ENCODE measurements at places on chromosomes 7 and 10.

GRCh38 chr7:92835261-92835850 is 1.0 kb downstream of the CDK6 start:
- DNase-seq, result peak; percentile 50

GRCh38 chr10:3647074-3647473 is 137.9 kb downstream of the KLF6 start:
- no peak for DNase-seq

DNA sequence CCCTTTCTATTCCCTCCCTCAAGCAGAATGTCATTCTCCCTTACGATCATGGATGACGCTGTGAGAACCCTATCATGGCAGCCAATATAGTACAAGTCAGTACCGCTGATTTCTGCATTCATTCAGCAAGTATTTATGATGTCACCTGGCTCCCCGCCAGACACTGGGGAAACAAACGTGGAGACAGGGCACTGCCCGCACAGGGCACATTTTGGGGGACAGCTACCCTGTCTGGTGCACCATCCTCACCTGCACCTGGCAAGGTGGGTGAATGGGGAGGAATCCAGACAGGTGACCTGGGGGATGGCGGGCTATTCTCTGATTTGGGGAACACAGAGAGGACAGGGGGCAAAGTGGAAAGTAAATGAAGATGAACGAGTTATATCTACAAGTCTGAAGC is 28.4 kb downstream of the MKI67 start:
- DNase-seq, result no peak

- no peak for DNase-seq
These were observed 191.6 kb downstream of the LSM5 start for GRCh38 chr7:32298408-32299132.

DNA sequence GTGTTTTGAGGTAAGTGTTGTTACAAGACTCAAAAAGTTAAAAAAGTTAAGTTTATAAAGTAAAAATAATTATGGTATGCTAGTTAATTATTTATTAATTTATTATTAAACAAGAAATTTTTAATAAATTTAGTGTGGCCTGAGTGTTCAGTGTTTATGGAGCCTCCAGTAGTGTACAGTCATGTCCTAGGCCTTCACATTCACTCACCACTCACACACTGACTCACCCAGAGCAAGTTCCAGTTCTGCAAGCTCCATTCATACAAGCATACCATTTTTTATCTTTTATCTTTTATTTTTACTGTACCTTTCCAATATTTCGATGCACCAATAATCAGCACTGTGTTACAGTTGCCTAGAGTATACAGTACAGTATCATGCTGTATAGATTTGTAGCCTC is 381.2 kb upstream of the MGMT start:
- no peak for DNase-seq

- DNase-seq, result peak; percentile 31
These were observed 236.9 kb downstream of the SLC25A13 start for GRCh38 chr7:96084881-96085553.

DNA sequence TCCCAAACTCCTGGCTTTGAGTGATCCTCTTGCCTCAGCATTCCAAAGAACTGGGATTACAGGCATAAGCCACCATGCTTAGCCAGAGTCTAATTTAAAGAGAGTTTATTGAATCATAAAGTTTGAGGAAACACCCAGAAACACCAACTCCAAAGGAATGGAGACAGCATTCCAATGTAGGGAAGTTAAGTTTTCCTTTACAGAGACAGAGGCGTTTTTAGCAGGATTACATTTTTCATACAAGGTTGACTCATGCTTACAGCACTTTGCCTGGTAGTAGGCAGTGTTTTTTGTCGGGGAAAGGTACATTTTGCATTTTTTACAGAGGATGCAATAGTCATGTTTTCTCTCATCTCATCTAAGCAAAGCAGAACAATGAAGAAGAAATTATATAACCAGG is 18.9 kb upstream of the OPN4 start:
- peak; percentile 87 for DNase-seq

- peak; percentile 17 for DNase-seq
These were observed 484.2 kb upstream of the CELF2 start for GRCh38 chr10:10533437-10533836.

- no peak for DNase-seq
These were observed 135.2 kb upstream of the PODXL start for GRCh38 chr7:131691454-131692130.

DNA sequence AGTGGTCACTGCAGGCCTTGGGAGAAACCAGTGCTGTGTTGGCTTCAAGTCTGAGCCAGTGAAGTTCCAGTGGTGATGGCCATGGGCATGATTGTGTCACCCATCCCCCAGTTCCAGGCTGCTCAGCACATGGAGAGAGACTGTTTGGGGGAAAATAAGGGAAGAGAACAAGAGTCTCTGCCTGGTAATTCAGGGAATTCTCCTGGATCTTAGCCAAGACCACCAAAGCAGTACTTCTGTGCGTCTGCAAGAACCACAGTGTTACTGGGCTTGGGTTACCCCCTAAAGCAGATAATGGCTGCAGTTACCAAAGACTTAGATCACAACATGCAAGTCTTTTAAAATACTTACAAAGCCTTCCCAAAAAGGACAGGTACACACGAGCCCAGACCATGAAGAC is 225.0 kb upstream of the SEMA3C start:
- no peak for DNase-seq

- peak; percentile 92 for DNase-seq
These were observed 121.2 kb downstream of the EMX2 start for GRCh38 chr10:117663750-117664149.

DNA sequence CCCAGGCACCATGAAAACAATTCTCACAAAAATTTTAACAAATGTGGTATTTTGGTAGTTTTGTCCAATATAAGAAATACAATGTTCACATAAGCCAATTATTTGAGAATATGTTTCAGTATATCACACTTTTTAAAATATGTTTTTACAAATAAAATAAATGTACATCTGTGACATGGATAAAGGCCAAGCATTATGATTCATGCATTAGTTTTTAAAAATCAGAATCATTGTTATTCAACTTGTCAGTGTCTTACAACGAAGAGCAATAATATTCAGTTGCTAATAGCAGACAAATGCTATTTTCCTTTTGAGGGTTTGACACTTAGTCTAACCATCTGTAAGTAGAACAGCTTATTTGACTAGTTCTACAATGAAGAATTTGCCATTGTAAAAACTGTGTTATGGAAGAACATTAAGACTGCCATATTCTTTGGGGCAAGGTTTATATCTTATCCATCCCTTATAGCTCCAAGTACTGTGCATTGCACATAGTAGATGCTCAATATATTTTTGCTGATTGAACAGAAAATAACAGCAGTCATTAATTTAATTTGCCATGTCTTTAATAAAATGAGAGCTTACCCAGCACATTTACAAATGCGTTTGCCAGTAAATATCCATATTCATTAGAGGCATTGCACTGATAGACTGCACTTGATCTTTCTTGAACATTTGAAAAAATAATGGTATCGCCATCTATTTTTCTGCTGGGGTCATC is 67.4 kb upstream of the LAMB4 start:
- no peak for DNase-seq

DNA sequence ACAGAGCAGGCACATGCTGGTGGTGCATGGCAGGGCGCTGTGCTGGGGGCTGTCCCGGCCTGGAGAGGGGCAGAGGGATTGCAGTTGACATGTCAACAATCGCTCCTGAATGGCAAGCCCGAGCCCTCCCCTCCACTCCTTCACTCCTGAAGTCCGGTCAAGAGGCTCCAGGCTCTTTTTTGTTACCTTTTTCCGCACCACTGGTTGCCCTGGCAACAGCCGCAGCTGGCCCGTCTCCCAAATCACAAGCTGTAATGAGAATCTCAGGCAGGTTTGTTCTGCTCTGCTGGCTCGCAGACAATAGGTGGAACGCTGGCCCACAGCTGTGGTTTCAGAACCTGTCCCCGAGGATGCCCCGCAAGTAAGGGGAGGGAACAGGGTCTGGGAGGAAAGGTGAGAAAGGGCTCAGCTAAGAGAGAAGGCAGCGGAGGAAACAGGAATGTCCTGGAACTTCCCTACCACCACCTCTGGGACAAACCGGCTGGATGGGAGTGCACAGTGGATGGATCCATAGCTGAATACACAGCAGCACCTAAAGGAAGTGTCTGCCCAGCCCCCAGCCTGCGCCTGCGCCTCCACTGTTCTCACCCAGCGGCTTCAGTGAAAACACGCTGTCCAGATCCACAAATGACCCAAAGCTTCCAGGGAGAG is 58.9 kb downstream of the CALML3 start:
- DNase-seq, result no peak

DNA sequence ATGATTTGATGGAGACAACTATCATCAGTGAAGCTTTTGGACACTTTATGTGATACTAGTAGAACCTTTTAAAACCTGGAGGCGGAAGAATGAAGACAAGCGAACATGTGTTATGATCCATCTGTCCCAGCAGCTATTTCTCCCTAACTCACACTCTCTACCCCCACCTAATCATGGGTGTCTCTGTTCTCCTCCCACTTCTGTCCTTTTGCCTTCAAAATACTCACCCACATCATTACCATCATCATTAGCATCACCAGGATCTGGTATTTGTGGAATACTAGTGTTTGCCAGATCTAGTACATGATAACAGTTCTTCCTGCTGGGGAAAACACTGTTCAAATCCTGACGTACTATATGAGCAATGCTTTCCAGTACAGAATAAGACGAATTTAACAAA is 287.7 kb downstream of the DOCK4 start:
- no peak for DNase-seq

DNA sequence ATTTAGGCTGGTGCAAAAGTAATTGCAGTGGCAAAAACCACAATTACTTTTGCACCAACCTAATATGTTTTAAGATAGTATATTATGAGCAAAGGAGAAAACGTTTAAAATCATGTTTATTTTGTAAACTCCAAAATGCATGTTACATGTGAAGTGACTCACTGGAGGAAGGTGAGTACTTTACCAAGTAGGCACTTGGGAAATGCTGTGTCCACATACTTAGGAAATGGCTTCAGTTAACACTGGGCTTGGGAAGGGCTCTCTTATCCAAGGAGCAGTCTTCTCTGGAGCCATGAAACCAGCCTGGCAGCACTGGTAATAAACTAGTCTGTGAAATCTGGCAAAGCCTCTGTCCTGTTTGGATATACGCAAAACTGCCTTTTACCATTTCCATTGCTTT is 4.4 kb downstream of the RPS24 start:
- no peak for DNase-seq

All from AG08395 (cell line).